ENCODE measurements at places on chromosomes 13 and 19.

DNA sequence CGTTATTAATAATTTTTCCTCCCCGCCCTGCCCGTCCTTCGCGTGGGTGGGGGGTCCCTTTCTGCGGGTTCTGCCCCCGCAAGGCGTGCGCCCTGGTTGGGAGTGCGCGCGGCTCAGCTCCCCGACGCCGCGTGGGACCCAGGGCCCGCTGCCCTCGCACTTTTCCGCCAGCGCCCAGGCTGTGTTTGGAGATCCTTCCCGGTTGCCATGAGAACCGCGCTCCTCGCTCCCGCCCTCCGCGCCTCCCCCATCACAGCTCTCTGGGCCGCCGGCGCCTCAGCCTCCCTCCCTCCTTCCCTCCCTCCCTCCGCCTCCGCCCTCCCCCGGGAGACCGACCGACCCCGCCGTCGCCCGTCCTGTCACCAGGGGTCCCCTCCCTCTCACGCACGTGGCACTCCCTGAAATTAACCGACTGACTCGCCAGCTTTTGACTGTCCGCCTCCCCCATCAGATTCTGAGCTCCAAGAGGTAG lies 2.4 kb upstream of the SSBP4 start:
- H3K27me3 ChIP-seq: no peaks in the 10 kb centered on the region
- peaks cover 5% of the 10 kb centered on the region for H3K4me1 ChIP-seq
- no peaks in the 10 kb centered on the region for H3K36me3 ChIP-seq
- peak overlapping the region; percentile 33 for H3K4me3 ChIP-seq
- H3K27ac ChIP-seq: peak overlapping the region; percentile 70

- H3K36me3 ChIP-seq: peaks cover 35% of the 10 kb centered on the region
- no peaks in the 10 kb centered on the region for H3K27me3 ChIP-seq
- no peak overlapping the region for H3K4me3 ChIP-seq
- no peaks in the 10 kb centered on the region for H3K4me1 ChIP-seq
- H3K27ac ChIP-seq: no peak overlapping the region
- no peak for DNase-seq
These were observed 12.3 kb downstream of the LMNB2 start for GRCh38 chr19:2444251-2445002.

- no peak overlapping the region for H3K4me3 ChIP-seq
- no peak for DNase-seq
- H3K27ac ChIP-seq: peak overlapping the region; percentile 10
- H3K27me3 ChIP-seq: no peaks in the 10 kb centered on the region
These were observed 3.4 kb downstream of the PBX4 start for GRCh38 chr19:19615086-19615485.

DNA sequence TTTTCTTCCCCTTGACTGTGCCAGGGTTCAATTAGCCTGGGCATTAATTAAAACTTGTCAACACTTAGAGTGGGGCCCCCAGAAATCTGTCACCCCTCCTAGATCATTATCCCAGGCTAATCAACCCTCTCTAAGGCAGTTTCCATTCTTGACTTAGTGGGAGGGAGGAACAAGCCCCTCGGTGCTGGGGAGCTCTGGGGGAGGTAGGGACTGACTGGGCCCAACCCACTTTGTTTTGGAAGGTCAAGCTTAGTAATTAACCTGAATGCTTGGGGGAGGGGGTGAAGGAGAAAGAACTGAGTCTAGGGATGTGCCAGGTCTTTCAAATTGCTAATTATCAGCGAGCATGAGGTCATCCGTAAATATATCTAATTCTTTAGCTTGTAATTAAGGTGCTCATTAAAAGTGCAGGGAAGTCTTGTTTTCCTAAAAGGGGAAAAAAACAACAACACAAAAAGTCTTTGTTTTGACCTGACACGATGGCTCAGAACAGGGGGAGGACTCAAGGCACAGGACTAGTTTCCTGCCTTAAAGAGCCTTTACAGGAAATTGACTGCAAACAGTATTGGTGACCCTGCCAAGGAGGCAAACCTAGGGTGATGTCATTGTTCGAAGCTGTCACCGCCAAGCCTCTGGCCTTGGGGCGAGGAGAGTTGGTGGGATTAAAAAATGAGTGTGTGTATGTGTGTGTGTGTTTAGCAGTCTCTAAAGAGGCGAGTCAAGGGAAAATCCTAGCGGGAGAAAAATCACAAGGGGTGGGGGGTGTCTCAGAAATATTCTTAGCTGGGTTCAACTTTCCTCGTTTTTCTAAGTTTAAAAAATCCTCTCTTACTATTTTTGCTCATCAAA lies 19.4 kb downstream of the ACTN4 start:
- H3K4me1 ChIP-seq: peaks cover 76% of the 10 kb centered on the region
- H3K27ac ChIP-seq: peak overlapping the region; percentile 100
- no peak for DNase-seq
- no peak overlapping the region for H3K4me3 ChIP-seq
- H3K36me3 ChIP-seq: peaks cover 91% of the 10 kb centered on the region
- no peaks in the 10 kb centered on the region for H3K27me3 ChIP-seq

DNA sequence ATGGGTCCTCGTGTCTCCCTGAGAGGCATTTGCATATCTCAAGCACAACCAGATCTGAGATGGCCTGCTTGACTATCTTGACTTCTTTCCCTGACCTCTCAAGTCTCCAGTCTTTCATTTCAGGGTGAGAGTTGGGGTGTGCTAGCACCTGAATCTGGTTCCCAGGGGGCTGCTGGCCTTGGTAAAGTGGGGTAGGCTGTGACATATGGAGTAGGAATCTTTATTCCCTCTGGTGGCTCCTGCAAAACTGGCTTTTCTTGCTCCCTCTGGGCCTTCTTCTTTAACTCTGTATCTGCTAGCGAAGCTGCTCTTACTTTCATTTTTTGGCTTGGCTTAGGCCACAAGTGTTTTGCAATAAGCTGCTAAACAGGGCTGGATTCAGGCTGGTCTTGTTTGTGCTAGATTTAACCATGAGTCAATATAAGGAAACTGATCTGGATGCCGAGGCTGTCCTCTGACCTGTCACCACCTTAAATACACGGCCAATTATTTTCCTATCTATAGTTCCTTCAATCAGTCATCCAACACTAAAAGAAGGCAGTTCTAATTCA lies 42.3 kb downstream of the ZNF493 start:
- no peak for DNase-seq
- H3K27me3 ChIP-seq: no peaks in the 10 kb centered on the region
- H3K27ac ChIP-seq: no peak overlapping the region
- H3K36me3 ChIP-seq: no peaks in the 10 kb centered on the region
- no peak overlapping the region for H3K4me3 ChIP-seq

DNA sequence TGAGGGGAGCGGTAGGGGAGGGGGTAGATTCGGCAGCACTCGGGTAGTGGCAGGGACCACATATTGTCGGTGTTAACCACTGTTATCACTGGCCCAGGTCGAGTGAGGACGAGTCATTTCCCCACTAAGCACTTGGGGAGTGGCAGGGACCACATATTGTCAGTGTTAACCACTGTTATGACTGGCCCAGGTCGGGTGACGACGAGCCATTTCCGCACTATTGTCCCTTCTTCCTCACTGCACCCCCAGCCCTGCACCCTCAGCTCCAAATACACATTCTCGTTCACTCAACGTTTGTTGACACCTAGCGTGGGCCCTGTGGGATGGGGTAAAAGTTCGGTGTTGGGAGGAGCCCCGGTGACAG lies 467 bp upstream of the CLN5 start:
- no peak for DNase-seq
- peaks cover 22% of the 10 kb centered on the region for H3K36me3 ChIP-seq
- peak overlapping the region; percentile 38 for H3K27ac ChIP-seq
- H3K4me3 ChIP-seq: peak overlapping the region; percentile 56

GRCh38 chr13:60654415-60654814 lies 257.4 kb downstream of the TDRD3 start:
- no peaks in the 10 kb centered on the region for H3K4me1 ChIP-seq
- H3K4me3 ChIP-seq: no peak overlapping the region
- H3K36me3 ChIP-seq: no peaks in the 10 kb centered on the region
- no peak overlapping the region for H3K27ac ChIP-seq
- no peaks in the 10 kb centered on the region for H3K27me3 ChIP-seq

DNA sequence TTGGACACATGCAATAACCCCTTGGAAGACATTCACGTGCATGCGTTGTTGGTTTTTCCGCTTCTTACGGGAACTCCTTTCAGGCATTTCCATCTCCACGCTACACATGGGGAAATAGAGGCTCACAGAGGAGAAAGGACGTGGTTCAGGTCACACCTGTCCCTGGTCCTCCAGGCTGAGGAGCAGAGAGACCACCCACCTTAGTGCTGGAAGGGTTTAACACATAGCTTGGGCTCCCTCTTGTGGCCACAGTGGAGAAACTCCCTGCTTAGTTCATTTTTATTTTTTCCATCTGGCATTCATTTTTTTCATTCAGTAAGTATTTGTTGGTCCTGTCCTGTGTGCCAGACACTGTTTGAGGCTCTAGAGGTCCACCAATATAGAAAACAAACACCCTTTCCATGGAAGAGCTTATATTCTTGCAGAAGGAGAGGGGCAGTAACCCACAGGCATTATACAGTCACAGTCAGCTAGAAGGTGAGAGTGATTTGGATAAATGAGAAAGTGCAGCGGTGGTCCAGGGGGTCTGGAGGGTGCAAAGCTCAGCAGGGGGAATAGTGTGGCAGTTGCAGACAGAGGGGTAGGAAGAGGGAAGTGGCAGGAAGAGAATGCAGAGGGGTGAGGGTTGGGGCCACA lies 24.2 kb upstream of the TTYH1 start:
- DNase-seq: no peak
- H3K4me3 ChIP-seq: no peak overlapping the region
- H3K27me3 ChIP-seq: peaks cover 39% of the 10 kb centered on the region
- H3K36me3 ChIP-seq: no peaks in the 10 kb centered on the region
- H3K27ac ChIP-seq: no peak overlapping the region
- H3K4me1 ChIP-seq: no peaks in the 10 kb centered on the region

- no peaks in the 10 kb centered on the region for H3K4me1 ChIP-seq
- no peaks in the 10 kb centered on the region for H3K36me3 ChIP-seq
- H3K27me3 ChIP-seq: no peaks in the 10 kb centered on the region
- DNase-seq: no peak
- H3K27ac ChIP-seq: no peak overlapping the region
- H3K4me3 ChIP-seq: no peak overlapping the region
These were observed 195.6 kb upstream of the DACH1 start for GRCh38 chr13:72062566-72062965.

GRCh38 chr13:38381890-38382289 lies 32.2 kb downstream of the UFM1 start:
- peaks cover 15% of the 10 kb centered on the region for H3K4me1 ChIP-seq
- DNase-seq: no peak
- no peaks in the 10 kb centered on the region for H3K27me3 ChIP-seq
- no peaks in the 10 kb centered on the region for H3K36me3 ChIP-seq
- no peak overlapping the region for H3K4me3 ChIP-seq

GRCh38 chr19:50046649-50047503 lies 21.1 kb downstream of the ZNF473 start:
- peaks cover 5% of the 10 kb centered on the region for H3K4me1 ChIP-seq
- no peak overlapping the region for H3K27ac ChIP-seq
- no peaks in the 10 kb centered on the region for H3K27me3 ChIP-seq
- H3K4me3 ChIP-seq: no peak overlapping the region

GRCh38 chr19:38801359-38802095 lies 11.2 kb downstream of the LGALS4 start:
- H3K27me3 ChIP-seq: no peaks in the 10 kb centered on the region
- no peak overlapping the region for H3K27ac ChIP-seq
- DNase-seq: no peak
- no peaks in the 10 kb centered on the region for H3K36me3 ChIP-seq
- H3K4me3 ChIP-seq: no peak overlapping the region
- peaks cover 17% of the 10 kb centered on the region for H3K4me1 ChIP-seq

DNA sequence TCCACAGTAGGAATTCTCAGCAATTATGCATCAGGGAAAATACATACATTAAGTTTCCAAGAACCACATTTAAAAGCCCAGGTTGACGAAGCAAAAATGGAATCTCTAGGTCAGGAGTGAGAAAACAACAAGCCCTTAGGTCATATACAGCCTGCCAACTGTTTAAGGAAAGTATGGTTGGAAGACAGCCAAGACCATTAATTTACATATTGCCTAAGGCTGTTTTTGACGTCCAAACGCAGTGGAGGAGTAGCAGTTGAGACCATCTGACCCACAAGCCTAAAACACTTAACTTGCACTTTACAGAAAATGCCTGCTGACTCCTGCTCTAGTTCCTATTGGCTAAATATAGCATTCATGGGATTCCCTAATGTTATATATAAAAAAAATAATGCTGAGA lies 299.0 kb downstream of the ITGBL1 start:
- H3K27me3 ChIP-seq: no peaks in the 10 kb centered on the region
- H3K27ac ChIP-seq: no peak overlapping the region
- H3K4me1 ChIP-seq: peaks cover 6% of the 10 kb centered on the region
- no peaks in the 10 kb centered on the region for H3K36me3 ChIP-seq
- no peak overlapping the region for H3K4me3 ChIP-seq
- no peak for DNase-seq

- H3K27me3 ChIP-seq: no peaks in the 10 kb centered on the region
- peaks cover 16% of the 10 kb centered on the region for H3K4me1 ChIP-seq
- H3K27ac ChIP-seq: no peak overlapping the region
- no peak for DNase-seq
- no peak overlapping the region for H3K4me3 ChIP-seq
- no peaks in the 10 kb centered on the region for H3K36me3 ChIP-seq
These were observed 16.8 kb upstream of the CPB2 start for GRCh38 chr13:46121597-46122163.

- no peak for DNase-seq
- H3K4me3 ChIP-seq: no peak overlapping the region
These were observed 369.6 kb downstream of the DCT start for GRCh38 chr13:94109715-94110374.

GRCh38 chr19:46404055-46404752 lies 9.2 kb downstream of the CCDC8 start:
- no peak for DNase-seq
- no peaks in the 10 kb centered on the region for H3K27me3 ChIP-seq
- no peaks in the 10 kb centered on the region for H3K36me3 ChIP-seq

DNA sequence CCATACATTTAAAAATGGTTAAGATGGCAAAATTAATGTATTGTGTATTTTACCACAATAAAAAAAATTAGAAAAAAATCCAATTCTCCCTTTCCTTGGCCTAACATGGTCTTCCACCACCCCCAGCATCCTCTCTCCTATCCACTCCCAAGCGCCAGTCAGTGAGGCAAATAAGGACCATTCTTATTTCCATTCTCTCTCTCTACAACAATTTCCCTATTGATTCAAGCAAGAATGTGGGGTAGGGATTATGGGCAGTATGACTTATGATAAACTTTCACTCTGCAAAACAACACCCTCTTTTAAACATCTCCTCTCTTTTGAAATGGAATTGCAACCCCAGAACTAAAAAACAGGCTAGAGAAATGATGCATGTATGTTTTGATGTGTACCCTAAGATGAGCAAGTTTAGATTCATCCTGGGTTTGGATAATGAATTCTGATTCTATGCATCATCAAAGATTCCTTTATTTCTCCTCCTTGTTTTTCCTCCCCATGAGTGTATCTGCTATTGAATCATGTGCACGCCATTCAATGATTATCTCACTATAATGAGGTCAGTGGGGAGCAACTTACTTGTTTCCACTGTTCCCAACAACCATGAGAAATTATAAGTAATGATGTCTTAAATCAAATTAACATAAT lies 3.5 kb downstream of the STARD13 start:
- H3K36me3 ChIP-seq: peaks cover 49% of the 10 kb centered on the region
- H3K4me3 ChIP-seq: peak overlapping the region; percentile 1
- DNase-seq: no peak
- H3K4me1 ChIP-seq: peaks cover 52% of the 10 kb centered on the region
